ENCODE measurements at places on chromosomes 7 and 10.

DNA sequence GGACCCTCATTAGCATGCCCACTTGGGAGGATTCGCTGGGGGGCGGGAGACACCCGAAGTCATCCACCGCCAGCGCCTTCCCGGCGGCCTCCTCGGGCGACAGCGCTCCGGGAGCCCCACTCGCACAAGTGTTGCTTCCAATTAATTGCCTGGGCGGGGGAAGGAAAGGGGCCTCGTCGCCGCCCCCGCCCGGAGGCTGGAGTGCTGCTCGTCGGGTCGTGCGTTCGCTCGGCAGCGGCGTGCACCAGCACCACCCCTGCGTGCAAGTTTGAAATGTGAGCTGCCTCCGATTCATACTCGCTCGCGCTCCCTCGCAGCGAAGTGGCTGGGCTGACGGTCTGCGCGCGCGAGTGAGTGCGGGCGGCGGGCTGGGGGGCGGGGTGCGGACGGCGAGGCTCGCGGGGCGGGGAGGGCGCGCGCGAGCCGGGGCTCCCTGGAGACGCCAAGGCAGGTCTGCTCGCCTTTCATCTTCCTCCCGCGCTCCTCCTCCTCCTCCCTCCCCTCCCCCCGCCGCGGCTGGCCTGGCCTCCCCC is 104.6 kb upstream of the PPIF start:
- peak; percentile 15 for DNase-seq

DNA sequence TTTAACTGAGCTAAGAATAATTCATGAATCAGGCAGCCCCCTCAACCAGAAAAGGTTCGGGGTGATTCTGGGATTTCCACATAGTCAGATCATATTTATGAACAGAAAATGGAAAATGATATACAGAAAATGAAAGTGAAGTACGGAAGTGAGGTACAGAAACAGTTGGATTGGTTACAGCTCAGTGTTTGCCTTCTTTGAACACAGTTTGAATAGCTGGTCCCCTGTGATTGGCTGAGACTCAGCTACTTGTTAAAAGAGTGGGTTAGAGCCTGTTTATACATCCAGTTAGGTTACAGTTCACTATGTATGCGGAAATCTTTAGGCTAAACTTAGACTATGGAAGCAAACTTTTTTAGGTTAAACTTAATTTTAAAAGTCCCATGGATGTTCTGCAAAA is 511.7 kb downstream of the PLXDC2 start:
- no peak for DNase-seq

DNA sequence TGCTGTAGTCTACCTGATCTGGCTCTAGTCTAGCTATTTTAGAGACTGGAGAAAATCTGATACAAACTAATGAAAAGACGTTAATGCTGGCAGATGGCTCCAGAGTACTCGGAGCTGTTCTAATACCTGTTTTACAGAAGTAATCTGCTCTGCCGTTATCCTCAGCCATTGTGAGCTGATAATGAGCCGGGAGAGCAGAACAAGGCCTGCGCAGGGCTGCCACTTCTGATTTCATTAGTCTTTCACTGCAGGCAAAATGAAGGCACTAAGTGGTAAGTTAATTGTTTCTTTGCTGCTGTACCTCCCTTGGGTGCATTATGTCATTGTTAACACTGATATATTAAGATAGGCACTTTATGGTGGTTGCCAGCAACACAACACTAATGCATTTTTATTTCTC is 456.4 kb upstream of the PFKP start:
- no peak for DNase-seq

DNA sequence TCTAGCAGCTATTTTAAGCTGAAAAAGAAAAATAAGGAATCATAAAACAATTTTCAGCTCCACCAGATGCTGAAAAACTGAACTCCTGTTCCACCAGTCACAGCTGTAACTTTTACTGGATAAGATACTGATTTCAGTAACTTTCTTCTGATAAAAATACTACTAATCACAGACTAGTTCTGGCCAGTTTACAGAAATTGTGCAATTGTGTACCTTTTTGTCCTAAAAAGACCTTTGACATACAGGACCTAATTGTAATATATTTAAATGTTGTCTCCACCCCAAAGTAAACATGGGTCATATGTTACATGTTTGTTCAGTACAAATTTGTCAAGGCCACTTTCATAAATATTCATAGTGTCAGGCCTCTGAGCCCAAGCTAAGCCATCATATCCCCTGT is 27.1 kb upstream of the PIP start:
- DNase-seq: no peak

GRCh38 chr10:1483246-1483645 is 254.1 kb downstream of the ADARB2 start:
- DNase-seq: no peak

DNA sequence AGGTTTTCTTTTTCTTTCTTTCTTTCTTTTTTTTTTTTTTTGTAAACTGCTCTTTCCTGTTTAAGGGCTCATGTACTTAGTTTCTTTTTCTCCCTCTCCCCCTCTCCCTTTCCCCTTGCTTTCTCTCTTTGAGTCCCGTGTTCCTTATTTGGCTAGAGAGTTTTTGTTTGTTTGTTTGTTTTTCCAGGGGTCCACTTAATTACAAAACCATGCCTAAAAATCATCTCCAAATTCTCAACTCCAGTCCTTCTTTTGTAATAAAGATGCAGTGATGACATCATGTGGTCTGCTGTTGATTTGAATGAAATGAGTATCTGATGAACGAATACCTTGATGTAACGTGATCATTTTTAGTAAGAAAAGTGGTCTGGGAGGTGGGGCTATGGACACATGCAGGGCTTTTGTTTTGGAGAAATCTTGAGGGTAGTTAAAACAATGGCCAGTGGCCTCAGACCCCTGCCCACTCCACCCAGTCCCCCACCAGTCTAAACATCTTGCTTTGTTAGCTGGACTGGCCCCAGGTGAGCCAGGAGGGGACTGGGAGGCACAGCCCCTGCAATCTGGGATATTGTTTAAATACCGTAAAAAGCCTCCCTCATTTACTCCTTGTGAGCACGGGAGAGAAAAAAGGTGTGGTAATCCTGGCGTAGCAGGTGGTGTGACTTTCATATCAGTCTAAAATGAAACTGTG is 165.7 kb downstream of the LRMDA start:
- DNase-seq: no peak

GRCh38 chr10:30812018-30812851 is 182.7 kb upstream of the LYZL2 start:
- DNase-seq: no peak

DNA sequence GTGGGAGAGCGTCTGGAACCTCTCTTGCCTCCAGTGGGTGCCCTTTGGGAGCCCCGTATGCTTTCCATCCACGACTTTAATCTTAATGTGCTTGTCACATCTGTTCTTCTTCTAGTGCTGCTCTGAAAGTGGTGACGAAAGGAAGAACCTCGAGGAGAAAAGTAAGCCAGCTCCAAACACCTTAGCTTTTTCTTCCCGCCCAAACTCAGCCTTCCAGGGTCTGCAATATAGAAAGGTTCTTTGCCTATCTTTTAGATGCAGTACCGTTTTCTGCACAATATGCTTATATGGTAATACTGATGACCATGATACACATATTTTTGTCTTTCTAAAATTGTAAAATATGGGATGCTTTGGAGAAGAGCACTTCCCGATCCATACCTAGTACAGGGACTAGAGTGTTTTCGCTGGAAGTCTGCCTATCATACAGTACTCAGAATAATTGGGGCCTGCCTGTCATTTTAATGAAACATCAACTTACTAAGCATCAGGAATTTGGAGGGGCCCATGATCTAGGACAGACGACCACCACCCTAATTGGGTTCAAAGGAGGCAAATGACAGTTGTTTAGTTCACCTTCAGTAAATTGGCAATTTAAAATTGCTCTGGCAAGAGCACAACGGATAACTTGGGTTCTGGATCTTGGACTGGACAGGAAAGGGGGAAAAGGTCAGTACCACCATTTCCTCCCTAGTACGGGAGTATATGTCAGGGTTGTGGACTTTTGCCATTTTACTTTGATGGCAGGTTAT is 884 bp downstream of the RINT1 start:
- DNase-seq: no peak

DNA sequence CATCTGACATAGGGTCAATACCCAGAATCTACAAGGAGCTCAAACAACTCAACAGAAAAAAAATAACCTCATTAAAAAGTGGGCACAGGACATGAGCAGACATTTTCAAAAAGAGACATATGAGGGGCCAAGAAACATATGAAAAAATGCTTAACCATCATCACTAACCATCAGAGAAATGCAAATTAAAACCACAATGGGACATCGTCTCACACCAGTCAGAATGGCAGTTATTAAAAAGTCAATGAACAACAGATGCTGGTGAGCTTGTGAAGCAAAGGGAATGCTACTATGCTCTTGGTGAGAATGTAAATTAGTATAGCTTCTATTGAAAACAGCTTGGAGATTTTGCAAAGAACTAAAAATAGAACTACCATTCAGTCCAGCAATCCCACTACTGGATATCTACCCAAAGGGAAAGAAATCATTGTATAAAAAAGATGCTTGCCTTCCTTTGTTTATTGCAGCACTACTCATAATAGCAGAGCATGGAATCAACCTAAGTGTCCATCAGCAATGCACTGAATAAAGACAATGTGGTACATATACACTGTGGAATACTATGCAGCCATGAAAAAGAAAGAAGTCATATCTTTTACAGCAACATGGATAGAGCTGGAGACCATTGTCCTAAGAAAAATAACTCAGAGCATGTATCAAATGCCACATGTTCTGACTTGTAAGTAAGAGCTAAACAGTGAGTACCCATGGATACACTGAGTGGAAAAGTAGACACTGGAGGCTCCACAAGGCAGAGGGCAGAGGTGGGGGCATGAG is 139.8 kb downstream of the ADARB2 start:
- no peak for DNase-seq

DNA sequence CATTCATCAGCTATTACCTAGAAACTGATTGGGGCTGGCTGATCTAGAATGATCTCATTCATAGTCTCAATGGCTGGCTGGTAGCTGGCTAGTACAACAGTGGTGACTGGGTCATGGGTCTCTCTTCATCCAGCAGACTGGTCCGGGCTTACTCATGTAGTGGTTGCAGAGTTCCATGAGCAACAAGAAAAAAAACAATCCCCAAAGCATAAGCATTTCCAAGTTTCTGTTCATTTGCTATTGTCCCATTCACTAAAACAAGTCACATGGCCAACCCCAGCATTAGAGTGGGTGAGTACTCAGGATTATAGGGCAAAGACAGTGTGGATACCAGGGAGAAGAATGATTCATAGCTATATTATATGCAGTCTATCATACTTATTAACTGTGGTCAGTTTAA is 85.2 kb upstream of the SEMA3C start:
- DNase-seq: no peak

DNA sequence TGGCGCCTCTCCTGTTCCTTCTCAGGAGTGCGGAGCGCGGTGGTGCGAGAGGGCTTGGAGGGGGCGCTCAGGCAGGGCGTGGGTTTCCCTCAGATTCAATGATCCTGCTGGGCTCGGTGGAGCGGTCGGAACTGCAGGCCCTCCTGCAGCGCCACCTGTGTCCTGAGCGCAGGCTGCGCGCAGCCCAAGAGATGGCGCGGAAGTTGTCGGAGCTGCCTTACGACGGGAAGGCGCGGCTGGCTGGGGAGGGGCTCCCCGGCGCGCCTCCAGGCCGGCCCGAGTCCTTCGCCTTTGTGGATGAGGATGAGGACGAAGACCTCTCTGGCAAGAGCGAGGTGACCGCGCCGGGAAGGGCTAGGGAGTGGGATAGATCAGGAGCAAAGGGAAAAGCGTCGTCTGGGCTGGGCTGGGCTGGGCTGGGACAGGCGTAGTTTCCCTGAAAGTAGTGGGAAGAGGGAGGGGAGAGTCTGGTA is 17.0 kb downstream of the FAM131B start:
- no peak for DNase-seq

- DNase-seq: no peak
These were observed 21.0 kb downstream of the DLD start for GRCh38 chr7:107911981-107912380.

DNA sequence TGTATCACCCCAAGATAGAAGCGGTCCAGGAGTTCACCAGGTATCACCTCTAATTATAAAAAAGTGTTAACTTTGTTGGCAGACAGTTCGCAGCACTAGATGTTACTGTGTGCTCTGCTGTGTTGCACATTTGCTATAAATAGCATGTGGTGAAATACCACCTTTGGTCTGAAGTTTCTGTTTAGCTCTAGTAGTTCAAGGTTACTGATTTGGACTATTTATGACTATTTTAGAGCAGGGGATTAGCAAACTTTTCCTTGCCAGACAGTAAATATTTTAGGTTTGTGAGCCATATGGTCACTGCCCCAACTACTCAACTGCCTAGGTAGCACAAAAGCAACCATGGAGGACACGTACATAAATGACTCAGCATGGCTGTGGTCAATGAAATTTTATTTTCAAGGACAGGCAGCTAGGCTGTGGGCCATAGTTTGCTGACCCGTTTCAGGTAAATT is 16.5 kb downstream of the DENND10 start:
- DNase-seq: no peak

DNA sequence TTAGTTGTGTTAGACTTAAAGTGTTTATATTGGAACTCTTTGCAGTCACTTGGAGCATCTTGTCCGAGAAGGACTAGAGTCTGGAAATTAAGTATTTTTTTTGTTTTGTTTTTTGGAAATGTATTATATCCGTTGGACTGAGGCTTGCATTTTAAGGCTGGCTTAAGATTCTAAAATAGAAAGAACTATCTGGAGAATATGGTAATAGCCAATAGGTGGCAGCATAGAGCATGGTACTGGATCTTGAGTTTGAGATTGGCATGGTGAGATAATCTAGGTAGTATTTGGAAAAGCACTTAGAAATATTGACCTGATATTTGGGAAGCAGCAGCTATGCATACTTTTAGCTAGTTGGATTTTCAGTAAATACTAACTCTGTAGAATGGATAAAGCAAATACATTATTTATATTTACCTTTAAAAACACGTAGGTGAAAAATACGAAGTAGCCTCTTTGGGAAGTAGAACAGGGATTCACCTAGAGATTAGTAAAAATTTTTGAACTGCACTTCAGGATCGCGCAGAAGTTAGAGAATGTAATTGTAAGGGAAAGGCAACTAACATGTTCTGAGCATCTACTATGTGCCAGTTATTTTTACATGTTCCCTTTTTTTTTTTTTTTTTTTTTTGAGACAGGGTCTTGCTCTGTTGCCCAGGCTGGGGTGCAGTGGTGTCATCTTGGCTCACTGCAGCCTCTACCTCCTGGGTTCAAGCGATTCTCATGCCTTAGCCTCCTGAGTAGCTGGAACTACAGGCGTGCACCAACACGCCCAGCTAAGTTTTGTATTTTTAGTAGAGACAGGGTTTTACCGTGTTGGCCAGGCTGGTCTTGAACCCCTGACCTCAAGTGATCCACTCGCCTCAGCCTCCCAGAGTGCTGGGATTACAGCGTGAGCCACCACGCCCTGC is 78.6 kb downstream of the LCOR start:
- DNase-seq: no peak

Measured in HS-5 (cell line).